ENCODE measurements at places on chromosomes 4 and X.

GRCh38 chr4:95317085-95317793, 231.5 kb downstream of the UNC5C start:
- peak; percentile 59 for DNase-seq

DNA sequence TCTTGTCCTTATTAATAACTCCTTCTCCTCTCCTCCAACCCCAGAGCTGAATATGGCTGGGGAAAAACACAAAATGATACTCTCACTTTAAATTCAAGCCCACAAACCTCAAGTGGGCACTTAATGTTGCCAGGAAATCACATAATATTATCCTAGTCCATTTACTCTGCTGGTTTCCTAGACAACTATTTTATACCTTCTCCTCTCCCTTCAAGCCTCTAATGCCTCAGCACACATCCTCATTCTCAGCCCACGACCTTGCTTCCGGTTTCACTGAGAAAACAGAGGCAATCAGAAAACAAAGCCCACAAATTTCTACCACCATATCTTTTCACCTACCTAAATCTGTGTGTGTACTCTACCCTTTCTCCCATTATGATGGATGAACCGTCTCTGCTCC, 12.1 kb upstream of the CLCN5 start:
- no peak for DNase-seq

- no peak for DNase-seq
Observed at GRCh38 chr4:39613093-39613656, 25.5 kb downstream of the SMIM14 start.

- peak; percentile 50 for DNase-seq
Observed at GRCh38 chr4:17587094-17587822, 10.3 kb downstream of the LAP3 start.

GRCh38 chr4:132297346-132297745, 851.7 kb upstream of the PCDH10 start:
- DNase-seq, result no peak

DNA sequence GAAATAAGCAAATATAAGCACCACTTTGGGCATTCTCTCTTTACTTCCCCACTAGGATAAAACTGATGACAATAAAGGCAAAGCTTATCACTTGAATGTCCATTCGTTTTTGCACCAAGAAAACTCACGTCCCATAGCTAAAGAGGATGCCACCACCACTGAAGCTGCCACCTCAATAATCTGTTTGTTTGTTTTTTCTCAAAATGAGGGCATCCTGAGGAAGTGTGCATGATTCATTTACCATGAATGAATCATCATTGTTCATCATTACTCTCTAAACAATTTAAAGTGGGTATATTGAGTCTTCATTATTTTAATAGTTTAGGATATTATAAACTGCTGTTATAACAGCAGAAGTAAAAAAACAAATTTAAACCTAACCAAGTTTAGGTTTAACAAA, 168.2 kb downstream of the DCTD start:
- no peak for DNase-seq

- DNase-seq, result no peak
Observed at GRCh38 chr4:168658751-168659150, 161.9 kb downstream of the PALLD start.

DNA sequence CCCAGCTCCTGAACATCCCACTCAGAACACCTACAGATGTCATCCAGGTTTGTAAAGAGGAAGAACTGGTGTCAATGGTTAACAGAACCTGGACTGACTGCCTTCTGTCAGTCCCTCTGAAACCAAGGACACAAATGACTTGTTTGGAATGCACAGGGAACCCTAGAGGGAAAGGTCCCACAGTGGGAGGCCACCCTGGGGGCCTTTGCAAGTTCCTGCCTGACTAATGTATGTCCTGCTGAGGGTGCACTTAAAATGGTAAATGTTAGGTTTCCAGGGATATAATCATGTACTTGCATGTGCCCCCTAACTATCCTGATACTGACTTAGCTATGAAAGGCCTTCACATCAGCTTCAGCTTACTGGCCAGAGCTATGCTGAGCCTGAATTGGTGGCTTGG, 15.0 kb upstream of the XAGE2 start:
- DNase-seq, result no peak

GRCh38 chr4:153028535-153028934, 92.4 kb downstream of the FHDC1 start:
- no peak for DNase-seq

DNA sequence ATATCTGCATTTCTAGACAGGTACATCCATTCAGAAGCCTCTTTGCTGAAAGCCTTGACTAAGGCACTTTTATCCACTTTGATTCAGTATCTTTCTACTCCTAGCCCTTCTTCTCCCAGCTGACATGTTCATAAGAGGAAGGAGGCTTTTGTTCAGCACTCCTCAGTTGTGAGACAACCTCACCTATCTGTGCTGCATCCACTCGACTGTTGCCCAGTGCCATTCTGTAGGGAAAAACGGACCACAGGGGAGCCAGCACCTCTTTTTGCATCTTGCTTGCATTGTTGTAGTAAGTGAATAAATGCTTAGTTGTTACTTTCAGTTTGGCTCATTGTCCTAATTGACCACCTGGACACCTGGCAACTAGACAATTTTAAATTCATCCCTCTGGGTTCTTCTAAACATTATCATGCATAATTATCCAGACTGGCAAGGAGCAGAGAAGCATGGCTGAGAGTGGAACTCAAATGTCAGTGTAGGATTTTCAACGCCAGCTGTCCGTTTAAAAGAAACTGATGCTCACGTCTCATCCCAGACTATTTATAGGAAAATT, 83.8 kb upstream of the BOD1L1 start:
- no peak for DNase-seq

DNA sequence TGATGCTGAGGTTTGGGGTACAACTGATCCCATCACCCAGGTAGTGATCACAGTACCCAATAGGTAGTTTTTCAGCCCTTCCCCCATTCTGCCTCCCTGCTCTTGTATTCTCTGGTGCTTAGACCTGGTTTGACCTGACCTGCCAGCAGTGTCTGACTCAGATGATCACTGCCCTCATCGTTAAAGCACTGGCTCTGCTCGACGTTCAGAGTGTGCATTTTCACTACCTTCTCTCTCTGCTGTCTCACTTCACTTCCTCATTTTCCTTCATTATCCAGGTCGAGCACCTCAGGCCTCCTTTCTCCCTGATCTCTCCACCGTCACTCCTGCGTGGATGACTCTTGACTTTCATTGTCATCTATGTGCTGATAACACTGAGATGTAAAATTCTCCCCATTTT, 83.6 kb downstream of the PARM1 start:
- DNase-seq, result no peak

DNA sequence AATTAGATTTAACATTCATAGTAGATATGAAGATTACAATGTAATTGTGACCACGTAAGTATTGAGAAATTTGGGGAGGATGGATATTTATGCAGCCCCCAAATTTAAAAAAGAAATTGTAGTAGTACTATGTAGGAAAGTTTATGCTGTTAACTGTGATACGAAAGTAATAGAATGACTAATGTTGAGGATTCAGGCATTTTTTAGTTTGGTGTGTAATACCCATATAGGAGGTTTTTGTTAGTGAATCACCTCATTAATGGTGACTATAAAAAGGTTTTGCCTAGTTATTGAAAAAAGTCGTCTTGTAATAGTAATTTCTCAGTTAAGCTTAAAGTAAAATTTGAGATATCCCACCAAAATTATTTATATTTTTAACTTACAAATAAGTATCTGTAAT, 67.2 kb downstream of the SMARCAD1 start:
- no peak for DNase-seq

- DNase-seq, result no peak
Observed at GRCh38 chr4:3212391-3213105, 36.4 kb upstream of the MSANTD1 start.

- no peak for DNase-seq
Observed at GRCh38 chr4:102994803-102995202, 24.7 kb downstream of the SLC9B1 start.

DNA sequence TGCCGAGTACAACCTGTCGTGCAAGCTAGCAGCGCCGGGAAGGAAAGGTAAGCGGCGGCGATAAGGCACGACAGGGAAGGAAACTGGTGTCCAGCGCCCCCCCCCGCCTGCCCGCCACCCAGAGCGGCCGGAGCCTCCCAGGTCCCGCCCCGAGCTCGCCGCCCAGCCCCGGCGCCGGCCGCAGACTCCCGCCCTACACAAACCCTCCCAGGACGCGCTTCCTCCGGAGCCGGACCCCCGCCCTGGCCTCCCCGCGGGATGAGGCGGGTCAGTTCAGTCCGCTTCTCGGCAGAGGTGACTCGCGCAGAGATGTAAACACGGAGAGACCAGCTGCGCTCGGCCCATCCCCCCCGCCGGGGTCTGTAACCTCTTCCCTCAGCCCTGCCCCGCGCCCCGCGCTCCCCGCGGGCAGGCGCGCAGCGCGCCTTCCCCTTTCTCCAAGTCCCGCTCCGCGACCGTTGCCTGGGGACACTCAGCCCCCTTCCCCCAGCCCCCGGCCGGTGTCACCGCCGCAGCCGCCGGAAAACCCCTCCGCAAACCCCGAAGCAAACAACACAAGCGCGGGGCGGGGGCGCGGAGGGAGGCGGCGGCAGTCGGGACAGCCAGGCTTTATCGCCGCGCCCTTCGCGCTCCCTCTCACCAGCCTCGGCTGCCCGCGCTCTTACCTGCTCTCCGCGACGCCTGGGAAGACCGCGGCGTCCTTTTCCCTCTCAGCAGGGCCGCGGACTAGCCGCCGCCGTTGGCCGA, 543 bp downstream of the ELF2 start:
- peak; percentile 82 for DNase-seq

DNA sequence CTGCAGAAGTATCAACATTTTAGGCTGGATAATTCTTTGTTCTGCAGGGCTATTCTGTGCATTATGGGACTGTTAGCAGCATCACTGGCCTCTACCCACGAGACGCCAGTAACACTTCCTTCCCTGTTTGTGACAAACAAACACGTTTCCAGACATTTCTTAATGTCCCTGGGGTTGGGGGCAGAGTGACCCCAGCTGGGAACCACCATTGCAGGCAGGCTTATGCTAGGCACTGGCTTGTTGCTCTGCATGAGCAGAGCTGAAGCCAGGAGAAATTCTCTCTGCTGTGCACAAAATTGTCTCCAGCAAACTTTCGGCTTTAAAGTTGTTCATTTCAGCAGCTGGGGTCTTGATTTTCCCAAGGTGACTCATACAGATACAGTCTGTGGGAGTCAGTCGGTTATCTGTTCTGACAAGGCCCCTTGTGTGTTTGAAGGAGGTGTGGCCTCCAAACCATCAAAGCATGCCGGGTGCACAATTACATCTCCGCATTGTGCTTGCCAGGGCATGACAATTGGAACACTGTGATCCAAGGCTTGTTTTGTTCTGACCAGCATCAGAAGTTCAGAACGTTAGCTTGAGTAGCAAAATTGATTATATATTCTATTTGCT, 156.4 kb upstream of the BOD1L1 start:
- peak; percentile 92 for DNase-seq

GRCh38 chrX:115560978-115561604, at the start of gene PLS3:
TSS of gene PLS3 (plus strand) at chrX:115561174. CDS start at chrX:115610251, 49,077 bp downstream.
- peak; percentile 85 for DNase-seq

Measured in Ammon's horn (tissue), 1 donor.